RPMI8226 (cell line): ENCODE measurements at places on chromosomes 3 and 15.
A peak's percentile ranks its signal among the peaks of the same experiment; 100 is the strongest.

GRCh38 chr3:173513123-173513522 is 115.6 kb downstream of the NLGN1 start:
- DNase-seq, result no peak

- DNase-seq, result no peak
Observed at GRCh38 chr15:41849204-41849603, 10.6 kb downstream of the PLA2G4B start.

- no peak for DNase-seq
Observed at GRCh38 chr3:183128709-183129108, 29.4 kb upstream of the MCCC1 start.

- DNase-seq, result no peak
Observed at GRCh38 chr15:32124726-32125125, 94.4 kb downstream of the CHRNA7 start.

- DNase-seq, result peak; percentile 3
Observed at GRCh38 chr3:181493423-181493822, 218.3 kb upstream of the SOX2 start.

GRCh38 chr15:40454904-40455391 is 14.2 kb downstream of the BAHD1 start:
- DNase-seq, result no peak

DNA sequence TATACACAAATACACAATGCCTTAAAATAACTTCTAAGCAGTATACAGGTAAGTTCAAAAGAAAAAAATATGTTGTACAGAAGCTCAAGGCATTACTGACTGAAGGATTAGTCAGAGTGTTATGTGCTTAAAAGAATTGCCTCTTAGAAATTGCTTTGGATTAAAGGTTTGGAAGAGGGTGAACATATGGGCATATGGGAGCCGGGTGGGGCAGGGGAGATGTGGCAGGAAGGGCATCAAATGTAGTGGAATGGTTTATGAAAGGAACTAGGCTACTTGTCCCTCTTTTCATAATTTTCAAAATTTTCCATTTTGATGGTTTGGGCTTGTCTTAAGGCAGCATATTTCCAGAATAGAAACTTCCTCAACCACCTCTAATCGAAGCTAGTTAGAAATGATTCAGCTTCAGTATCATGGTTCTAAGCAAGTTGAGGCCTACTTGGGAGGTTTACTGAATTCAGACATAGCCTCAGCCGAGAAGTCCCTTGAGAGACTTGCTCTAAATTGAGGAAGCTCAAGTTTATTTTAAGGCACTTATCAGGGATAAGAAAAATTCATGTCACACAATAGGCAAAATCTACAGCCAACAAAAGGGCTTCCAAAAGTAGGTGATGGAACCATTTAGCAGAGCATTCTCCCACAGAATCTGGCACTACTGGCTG is 10.1 kb upstream of the GOLGB1 start:
- no peak for DNase-seq

DNA sequence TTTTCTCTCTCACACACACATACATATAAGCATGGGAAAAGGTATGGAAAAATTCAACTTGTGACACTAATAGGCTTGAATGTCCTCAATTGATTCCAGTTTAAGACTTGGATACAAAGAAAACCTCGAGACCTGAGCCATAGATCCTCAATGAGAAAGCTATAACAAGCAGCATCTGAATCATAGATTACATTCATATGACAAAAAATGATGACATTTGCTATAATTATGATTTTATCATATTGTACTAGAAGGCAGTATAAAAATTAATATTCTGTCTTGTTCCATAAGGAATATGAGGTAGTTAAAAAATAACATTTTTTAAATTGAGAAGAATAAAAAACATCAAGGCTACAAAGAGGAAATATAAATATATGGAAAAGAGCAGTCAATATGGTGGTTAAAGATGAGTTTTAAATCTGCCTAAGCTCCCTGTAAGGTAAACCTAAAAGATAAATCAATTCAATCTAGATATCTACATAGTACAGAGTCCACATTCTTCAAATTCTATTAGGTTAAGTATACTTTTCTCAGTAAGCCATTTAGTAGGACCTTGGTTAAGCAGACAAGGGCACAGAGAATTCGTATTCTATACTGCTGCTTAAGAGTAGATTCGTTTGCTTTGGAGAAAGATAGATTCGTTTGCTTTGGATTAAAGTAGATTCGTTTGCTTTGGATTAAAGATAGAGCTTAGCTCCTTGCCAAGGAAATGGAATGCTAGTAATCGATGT is 175.7 kb downstream of the STAG1 start:
- no peak for DNase-seq

DNA sequence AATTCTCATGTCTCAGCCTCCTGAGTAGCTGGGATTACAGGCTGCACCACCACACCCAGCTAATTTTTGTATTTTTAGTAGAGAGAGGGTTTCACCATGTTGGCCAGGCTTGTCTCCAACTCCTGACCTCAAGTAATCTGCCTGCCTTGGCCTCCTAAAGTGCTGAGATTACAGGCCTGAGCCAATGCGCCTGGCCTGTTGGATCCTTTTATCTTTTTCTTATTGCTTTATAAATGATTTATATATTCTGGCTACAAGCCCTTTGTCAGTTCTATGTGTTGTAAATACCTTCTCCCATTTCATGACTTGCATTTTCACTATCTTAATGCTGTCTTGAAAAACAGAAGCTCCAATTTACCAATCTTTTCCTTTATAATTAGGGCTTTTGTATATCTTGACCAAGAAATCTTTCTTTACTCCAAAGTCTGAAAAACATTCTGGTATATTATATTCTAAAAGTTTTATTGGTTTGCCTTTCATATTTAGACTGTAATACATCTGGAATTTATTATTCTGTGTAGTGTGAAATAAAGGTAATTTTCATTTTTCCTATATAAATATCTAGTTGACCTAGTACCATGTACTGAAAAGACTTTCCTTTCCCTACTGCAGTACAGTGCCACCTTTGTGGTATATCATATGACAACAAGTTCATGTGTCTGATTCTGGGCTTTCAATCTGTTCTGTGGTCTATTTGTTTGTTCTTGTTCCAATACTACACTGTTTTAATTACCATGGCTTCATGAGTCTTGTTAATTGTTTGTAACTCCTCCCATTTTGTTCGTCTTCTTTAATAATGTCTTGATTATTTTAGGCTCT is 52.9 kb upstream of the RNU6-1 start:
- no peak for DNase-seq

- no peak for DNase-seq
Observed at GRCh38 chr3:147299656-147300055, 106.7 kb downstream of the ZIC4 start.

- DNase-seq, result no peak
Observed at GRCh38 chr3:148659512-148659911, 38.2 kb upstream of the AGTR1 start.

- no peak for DNase-seq
Observed at GRCh38 chr15:90149609-90150340, 47.5 kb upstream of the IDH2 start.

GRCh38 chr3:129046037-129046731 is 14.4 kb upstream of the GP9 start:
- DNase-seq, result no peak

DNA sequence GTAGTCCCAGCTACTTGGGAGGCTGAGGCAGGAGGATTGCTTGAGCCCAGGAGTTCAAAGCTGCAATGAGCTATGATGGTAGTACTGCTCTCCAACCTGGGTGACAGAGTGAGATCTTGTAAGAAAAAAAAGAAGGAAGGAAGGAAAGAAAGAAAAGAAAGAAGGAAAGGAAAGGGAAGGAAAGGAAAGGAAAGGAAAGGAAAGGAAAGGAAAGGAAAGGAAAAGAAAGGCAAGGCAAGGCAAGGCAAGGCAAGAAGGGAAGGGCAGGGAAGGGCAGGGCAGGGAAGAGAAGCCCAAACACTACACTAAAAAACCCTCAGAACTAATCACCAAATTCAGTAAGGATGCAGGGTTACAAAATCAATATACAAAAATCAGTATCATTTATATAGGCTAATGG is 341.6 kb downstream of the ERC2 start:
- DNase-seq, result no peak

DNA sequence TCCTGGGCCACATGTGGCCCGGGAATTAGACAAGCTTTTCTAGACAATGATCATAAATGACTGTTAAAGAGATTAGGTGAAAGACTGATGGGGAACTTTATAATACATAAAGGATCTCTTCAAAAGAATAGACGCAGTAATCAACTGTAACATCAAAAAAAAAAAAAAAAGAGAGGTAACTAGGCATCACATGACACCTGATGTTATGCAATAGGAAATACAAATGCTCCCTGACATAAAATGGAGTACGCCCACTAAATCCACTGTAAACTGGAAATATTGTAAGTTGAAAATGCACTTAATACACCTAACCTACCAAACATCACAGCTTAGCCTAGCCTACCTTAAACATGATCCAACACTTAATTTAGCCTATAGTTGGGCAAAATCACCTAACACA is 27.2 kb downstream of the GSK3B start:
- DNase-seq, result no peak
